Hematopoietic multipotent progenitor cell treated with erythropoietin and hydrocortisone succinate and interleukin-3 and kit ligand, for 15 days (in vitro differentiated cells): ENCODE measurements at places on chromosomes 5 and 9.

DNA sequence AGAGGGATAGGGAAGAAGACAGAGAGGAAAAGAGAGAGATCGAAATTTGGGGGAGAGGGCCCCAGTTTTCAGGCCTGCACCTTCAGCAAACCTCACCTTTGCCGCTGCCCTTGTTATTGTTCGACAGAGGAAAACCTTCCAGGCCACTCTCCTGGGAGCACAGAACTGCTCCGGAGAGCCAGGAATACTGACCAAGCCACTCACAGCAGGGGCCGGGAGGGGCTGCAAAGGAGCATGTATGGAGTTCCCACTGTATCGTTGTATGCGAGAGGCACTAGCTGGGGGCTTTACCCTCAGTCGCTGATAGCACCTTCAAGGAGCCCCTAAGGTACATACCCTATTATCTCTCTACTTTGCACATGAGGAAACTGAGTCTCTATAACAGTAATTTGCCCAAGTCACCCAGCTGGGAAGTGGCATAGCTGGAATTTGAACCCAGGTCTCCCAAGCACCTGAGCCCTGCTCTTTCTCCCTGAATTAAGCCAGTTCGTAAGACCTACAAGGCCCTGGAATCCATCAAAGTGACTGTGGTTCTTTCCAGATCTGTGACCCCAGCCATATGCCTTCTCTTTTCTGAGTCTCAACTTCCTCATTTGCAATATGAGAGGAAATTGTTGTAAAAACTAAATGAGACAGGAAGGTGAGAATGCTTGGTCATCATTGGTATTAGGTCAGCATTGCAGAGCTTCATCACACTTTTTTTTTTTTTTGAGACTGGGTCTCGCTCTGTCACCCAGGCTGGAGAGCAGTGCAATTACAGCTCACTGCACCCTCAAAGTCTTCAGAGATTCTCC, 21.0 kb upstream of the FOXE1 start:
- DNase-seq: no peak

GRCh38 chr5:124698770-124699169, 47.7 kb downstream of the ZNF608 start:
- DNase-seq: no peak

GRCh38 chr5:179295778-179296149, 49.5 kb downstream of the ADAMTS2 start:
- DNase-seq: no peak

DNA sequence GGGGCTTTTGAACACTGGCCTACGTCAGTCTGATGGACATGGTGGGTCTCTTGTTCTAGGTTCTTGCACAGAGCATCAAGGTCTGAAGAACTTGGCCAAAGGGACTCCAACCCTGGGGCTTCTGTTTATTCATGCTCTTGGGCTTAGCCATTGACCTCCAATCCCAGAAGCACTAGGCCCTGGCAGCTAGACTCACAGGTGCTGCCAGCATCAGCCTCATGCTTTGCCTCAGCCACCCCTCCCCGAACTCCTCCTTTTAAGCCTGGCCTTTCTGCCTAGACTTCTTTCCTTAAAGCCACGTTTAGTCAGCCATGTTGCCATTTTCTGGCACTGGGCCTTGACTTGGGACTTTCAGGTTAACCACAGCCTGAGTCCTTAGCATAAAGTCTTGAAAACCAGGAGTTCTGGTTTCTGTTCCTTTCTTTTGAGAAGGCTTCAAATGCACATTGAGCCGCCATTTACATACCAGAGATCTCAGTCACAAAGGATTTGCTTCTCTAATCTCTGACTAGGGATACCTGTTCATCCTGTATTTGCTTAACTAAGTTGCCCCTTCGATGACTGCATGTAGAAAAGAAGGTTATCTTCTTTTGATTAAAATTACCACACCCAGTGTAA, 54.7 kb downstream of the ANGPTL2 start:
- no peak for DNase-seq

GRCh38 chr5:8196061-8196460, 327.1 kb downstream of the MTRR start:
- no peak for DNase-seq

DNA sequence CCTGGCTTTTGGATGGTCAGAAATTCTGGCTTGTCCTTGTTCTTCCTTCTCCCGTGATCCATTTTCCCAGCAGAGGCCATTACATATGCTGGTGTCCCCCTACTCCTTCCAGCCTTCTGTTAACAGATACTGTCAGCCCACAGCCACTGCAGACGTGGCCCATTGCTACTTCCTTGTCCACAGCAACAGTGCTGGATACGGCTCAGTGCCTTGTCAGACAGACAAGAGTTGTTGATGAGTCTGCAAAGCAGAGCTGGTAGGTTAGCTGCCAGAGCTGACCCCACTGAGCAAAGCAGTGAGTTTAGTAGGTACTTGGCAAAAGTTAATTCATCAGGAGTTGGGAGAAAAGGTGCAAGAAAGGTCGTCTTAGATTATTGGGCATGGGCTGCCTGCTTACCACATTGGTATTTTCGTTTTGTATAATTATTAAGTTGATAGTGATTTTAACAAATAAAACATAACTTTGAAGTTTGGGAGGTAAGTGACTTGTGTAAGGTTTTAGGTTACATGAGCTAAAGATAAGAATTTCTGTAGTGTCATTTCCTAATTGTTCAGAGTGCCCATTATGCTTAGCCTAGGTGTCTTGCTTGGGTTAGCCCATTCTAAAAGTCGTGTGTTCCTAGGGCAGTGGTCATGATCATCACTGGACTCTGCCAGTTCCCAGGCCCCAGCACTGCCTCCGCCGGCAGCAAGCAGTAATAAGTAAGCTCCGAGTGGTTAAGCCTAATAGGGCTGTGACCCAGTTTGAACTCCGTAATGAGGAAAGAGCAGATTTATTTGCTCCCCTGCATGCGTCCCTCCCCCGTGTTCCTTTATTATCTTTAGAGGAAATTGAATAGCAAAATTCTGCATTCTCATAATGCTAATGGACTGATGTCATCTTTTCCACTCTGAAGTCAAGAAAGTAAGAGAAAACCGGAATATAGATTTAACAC, 292.0 kb downstream of the FANCC start:
- DNase-seq: no peak

GRCh38 chr5:68343421-68343826, 127.9 kb downstream of the PIK3R1 start:
- DNase-seq: peak; percentile 81

GRCh38 chr9:101027236-101027635, 1.3 kb upstream of the PLPPR1 start:
- no peak for DNase-seq

DNA sequence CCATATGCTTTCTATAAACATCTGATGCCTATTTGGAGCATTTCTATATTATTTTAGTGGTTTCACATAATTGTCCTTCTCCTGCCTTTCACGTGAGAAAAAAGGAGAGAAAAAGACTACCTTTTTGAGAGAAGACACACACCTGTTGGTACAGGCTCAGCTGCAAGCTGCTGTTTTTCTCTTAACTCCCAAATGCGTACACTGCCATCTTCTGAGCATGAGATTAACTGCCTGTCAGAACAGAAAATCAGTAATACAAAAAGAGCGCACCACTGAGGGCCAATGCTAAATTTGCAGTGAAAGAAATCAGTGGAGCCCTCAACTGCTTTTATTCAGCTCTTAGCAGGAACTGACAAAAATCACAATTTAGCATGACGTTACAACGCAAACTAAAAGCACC, 54.9 kb downstream of the WDR41 start:
- no peak for DNase-seq

GRCh38 chr5:161265006-161265405, 281.5 kb downstream of the GABRB2 start:
- no peak for DNase-seq

DNA sequence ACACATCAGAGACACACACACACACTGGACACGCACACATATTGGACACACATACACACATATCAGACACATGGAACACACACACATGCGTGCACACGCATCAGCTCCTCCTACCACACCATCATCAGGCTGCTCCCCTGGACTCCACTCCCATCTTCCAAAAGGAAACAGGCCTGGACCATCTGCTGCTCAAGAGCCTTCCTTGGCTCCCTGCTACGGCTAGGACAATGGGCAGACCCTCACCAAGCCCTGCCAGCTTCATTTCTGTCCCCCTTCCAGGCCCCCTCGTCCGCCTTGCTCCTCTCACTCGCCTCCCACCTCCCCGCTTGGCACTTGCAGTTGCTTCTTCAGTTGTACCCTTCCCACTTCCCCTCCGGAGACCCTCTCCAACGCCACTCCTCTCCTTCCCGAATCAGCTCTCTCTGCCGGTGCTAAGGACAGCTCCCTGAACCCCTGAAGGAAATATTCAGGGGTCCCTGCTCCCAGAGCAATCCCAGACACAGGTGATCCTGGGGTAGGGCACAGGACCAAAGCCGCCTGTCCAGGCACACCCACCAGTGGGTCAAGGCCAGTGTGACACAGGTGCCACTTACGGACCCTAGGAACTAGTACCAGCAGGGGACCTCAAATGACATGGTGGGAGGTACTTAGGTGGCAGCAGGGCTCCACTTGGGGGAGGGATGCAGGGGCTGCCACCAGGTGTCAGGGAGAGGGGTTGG, 12.1 kb upstream of the LAMC3 start:
- DNase-seq: no peak

- no peak for DNase-seq
Measured at GRCh38 chr5:103589776-103590175, 27.2 kb upstream of the NUDT12 start.

DNA sequence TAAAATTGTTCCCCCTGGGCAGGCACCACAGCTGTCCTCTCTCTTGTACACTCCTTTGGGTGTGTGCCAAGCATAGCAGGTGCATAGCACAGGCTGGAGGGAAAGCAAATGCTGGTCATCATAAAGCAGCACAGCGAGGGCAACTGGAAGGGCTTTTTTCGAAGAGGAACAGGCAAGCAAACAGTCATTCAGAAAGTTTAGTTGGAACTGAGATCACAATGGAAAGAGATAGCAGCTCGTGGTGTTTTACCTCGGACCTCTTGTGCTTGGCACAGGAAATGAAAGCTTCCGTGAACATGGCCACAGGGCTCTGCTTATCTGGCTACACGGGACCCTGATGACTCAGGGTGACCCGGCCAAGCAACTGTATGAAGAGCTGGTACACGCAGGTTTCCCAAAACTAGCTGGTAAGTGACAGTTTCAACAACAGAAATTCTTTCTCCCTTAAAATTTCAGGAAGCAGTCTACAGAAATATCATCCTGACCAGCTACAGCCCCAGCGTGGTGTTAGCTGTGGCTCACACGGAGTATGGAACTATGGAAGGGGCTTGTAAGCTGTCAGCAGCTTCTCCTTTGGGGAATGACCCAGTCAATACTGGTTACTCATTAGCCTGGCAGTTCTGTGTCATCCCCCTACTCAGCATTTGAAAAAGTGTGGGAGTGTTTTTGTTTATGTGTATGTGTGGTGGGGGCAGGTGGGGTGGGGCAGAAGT, 48.1 kb downstream of the POC5 start:
- peak; percentile 78 for DNase-seq

DNA sequence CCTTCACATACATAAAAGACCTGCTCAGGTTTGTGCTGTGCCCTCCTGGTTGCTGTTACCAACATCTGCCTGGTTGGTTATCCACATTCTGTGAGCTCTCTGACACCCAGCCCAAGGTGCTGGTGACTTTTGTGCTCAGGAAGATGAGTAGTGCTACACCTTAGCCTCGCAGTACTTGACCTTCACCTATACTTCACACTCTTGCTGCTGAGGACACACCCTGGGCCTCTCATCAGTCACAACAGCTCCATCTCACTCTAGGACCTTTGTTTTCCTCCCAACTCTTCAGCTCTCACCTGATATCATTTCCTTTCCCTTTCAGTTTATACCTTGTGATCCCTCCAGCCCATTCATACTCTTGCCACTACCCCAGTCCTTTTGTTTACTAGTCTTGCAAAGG, 10.7 kb upstream of the SLC22A5 start:
- DNase-seq: no peak

DNA sequence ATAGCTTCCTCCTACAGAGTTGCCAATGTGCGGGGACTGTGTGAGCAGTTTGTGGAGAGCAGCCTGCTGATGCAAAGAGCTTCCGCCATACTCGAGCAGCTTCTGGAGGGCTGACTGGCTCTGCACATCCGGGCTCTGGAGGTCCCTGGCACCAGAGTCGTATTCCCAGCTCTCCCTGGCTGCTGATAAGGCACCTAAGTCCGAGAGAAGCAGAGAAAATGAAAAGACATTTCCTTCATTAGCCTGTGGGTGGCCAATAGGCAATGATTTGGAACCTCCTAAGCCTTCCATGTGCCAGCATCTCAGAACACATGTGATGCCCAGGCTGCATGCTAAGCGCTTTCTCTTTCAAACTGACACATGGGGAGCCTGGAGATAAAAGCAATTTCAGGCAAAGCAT, 94.3 kb downstream of the TSSK1B start:
- no peak for DNase-seq
